ENCODE measurements at places on chromosomes 16 and 17.

GRCh38 chr17:2977157-2977556 is 86.2 kb downstream of the OR1D5 start:
- no peak for DNase-seq

GRCh38 chr16:71540-72401 is 660 bp downstream of the RHBDF1 start:
- DNase-seq = peak; percentile 82

DNA sequence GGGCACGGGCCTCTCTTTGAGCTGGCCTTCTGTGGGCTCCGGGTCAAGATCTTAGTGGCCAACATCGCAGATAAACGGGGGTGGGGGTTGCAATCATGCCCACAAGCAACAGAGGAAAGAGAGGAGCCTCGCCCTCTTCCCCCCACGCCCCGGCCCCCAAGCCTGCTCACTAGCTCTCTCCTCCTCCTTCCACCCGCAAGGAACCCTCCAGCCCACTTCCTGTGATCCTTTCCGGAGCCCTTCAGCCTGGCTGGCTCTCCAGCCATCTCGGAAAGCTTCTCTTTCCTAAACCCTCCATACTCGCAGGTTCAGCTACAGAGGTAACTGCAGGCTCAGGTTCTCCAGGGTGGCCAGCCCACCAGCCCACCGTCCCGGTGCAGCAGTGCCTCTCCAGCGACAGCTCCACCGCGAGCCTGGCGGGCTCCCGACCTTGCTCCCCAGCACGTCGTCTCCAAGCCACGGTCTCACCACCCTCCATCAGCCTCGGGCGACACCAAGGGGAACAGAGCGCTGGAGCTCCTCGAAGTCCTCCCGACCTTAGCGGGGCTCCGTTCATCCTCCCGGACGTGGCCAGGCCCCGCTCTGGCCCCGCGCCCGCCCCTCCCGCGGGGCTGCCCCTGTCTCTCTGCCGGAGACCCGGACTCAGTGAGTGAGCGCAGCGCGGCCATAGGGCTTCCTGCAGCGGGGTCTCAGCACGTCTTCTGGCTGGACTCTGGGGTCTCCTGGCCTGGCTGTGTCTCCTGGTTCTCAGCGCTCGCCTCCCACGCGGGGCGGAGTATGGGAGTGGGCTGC is 12.9 kb upstream of the ODF4 start:
- DNase-seq = peak; percentile 64

- no peak for DNase-seq
Observed at GRCh38 chr17:29357821-29358232, 32.3 kb upstream of the TAOK1 start.

DNA sequence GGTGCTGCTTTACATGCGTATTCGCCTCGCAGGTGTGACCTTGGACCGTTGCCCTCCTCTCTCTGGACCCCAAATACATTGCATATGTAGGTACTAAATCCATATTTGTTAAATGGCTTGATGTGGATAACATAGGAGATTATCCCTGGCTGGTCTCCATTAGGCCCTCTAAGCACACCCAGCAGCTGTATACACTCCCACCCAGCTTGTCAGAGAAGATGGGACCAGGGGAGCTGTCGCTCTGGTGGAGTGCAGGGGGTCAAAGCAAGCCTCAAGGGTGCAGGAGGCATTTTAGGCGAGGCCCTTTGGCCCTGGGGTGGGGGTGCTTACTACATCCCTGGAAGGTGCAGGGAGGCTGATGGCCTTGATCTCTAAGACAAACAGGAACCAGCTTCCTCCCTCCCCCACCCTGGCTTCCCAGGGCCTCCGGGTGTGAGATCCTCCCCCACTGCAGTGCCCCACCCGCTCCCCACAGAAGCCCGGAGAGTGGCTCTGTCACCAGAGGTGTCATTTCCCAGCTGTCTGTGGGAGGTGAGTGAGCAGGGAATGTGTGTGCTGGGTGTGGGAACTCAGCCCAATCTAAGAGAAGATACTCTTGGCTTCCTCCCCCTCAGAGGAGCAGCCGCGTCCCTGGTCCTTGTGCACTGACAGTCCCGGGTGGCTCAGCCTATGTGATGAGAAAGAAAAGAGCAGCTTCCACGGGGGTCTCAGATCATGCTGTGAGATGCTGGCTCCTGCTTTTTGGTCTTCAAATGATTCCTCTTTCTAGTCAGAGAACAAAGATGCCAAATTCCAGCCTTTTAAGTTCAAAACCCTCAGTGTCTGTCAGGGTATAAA is 1.4 kb upstream of the VAMP2 start:
- DNase-seq = peak; percentile 87

DNA sequence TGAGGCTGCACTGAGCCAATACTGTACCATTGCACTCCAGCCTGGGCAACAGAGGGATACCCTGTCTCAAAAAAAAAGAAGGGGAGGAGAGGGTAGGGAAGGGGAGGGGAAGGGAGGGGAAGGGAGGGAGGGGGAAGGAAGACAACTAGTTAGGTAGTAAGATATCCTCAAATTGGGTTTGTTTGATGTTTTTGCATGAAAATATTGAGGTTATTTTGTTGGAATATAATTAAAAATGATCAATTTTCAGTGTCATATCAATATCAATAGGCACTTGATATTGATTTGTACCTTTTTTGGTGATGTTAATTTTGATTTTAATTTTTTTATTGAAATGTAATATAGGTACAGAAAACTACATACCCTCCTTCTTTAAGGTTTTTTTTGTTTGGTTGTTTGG is 16.6 kb upstream of the PDP2 start:
- no peak for DNase-seq

GRCh38 chr16:23521965-23522364 is 11.7 kb upstream of the GGA2 start:
- DNase-seq = no peak

GRCh38 chr16:4976079-4976478 is 17.9 kb downstream of the SEC14L5 start:
- DNase-seq = no peak

GRCh38 chr17:32634167-32634566 is 147.4 kb downstream of the CDK5R1 start:
- no peak for DNase-seq

DNA sequence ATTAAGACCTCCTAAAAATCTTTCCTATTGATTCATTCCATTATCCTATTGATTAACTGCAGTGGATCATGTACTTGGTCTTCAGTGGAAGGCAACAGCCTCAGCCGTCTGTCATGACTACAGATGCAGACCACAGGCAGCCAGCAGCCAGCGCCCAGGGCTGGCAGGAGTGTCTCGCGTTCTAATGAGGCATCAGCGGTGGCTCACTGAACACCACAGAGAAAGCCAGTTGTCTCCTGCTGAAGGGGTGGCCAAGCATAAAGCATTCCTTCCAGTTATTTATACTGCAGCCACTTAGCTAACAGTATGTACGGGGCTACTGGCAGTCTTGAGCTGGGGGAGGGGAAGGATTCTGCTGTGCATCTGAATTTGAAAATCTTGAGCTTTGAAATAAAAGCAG is 214.3 kb downstream of the IRX3 start:
- DNase-seq = no peak

- DNase-seq = peak; percentile 52
Observed at GRCh38 chr17:1231456-1231855, 38.8 kb upstream of the BHLHA9 start.

- peak; percentile 76 for DNase-seq
Observed at GRCh38 chr17:19386051-19386929, 700 bp downstream of the MFAP4 start.

- DNase-seq = peak; percentile 76
Observed at GRCh38 chr17:79294459-79295071, 219.9 kb downstream of the ENGASE start.

DNA sequence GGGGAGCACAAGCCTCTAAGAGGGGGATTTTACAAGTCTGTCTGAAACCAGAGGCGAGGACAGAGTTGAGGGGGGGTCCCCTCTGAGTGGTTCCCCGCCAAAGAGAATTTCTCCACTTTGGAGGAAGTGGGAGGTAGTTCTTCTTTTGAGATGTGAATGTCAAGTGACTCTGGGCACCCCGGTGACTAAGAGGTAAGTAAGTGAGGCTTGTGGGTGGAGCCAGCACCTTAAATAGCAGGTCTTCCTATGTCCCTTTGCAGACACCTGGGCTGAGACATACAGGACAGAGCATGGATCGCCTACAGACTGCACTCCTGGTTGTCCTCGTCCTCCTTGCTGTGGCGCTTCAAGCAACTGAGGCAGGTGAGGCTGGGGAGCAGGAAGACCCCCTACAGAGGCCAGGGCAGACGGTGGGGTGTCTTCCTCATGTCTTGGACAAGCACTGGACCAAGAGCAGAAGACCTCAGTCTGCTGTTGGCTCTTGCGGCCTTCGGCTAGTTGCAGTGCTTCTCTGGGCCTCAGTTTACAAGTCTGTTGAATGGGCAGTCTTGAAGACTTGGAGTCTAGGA is at the start of gene CCL22:
TSS of gene CCL22 (plus strand) at position 257 of the 569 bp plus-strand sequence. CDS start at position 291, 34 bp downstream.
- DNase-seq = no peak

- DNase-seq = no peak
Observed at GRCh38 chr17:46047856-46048255, 48.8 kb downstream of the STH start.

- DNase-seq = no peak
Observed at GRCh38 chr17:13940858-13941665, 128.2 kb upstream of the COX10 start.

DNA sequence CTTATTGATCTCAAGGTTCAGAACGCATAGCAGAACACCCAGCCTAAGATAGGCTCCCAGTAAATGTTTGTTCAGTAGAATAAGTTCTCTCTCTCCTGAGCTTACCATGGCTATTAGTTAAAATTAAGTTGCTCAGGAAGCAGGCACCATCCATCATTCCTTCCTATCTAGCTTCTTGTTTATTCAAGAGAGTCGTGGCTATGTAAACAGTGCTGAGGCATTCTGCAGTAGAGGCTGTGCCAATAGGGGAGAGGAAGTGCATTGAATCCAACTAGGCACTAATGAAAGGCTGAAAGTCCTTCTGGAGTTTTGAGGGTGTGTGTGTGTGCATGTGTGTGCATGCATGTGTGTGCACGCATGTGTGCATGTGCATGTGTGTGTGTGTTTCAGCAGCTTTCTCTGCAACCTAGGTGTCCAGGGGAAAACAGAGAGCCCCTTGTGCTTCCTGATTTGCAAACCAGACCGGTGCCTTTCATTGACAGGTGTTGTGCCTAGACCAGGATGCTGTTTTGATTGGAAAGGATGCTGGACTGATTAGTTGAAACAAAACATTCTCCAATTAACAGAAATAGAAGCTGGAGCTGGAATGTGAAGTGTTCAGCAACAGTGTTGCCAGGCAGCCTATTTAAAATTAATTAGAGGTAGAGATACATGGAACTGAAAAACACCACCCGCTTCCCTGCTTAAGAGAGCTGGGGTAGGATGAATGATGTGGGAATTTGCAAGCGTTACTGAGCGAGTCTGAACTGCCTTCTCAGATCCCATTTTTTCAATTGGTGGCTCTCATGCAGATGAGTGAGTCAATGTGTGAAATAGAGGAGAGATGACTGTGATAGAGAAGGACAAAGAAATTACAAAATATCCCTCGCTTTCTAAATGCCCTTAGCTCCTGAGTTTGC is 103.3 kb upstream of the CLEC3A start:
- DNase-seq = no peak

DNA sequence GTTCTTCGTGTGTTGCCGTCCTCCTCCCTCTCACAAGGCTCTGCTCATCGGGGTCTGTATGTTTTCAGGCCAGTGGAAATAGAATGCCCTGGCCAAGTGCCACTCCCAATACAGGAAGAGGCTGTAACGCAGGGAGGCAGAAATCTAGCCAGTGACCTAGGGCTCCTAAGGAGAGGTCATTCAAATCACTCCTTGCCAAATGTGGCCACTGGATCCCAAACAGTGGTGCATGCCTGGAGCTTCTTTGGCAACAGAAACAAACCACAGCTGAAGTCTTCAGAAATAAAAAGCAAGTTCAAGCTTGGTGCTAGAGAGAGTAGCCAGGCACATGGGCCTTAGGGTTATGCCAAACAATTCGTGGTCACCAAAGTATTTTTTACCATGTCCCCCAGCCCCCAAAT is 66.1 kb downstream of the SMG6 start:
- DNase-seq = peak; percentile 50

GRCh38 chr16:78500659-78501270 is 401.3 kb downstream of the WWOX start:
- no peak for DNase-seq

DNA sequence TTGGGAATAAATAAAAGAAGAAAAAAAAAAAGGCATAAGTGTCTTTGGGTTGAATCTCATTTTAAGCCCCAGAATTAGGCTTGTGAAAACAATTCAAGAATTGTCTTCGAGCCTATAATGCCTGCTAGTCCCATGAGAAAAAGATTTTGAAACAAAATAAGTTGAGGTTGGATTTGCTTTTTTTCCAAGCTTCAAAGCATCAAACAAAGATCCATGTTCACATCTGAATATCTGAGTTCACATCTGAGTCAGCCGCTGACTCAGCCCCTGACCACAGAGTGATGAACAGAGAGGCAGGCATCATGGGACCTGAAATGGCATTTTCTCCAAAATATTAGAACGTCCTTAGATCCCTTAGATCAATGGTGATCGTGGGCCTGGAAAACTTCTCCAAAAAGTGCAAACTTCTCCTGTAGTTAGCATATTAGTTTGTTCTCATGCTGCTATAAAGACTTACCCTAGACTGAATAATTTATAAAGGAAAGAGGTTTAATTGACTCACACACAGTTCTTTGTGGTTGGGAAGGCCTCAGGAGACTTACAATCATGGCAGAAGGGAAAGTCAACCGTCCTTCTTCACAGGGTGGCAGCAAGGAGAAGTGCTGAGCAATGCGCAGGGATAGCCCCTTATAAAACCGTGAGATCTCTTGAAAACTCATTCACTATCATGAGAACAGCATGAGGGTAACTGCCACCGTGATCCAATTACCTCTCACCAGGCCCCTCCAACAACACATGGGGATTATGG is 294.6 kb upstream of the HSBP1 start:
- no peak for DNase-seq

GRCh38 chr16:82732461-82732860 is 105.7 kb downstream of the CDH13 start:
- no peak for DNase-seq

DNA sequence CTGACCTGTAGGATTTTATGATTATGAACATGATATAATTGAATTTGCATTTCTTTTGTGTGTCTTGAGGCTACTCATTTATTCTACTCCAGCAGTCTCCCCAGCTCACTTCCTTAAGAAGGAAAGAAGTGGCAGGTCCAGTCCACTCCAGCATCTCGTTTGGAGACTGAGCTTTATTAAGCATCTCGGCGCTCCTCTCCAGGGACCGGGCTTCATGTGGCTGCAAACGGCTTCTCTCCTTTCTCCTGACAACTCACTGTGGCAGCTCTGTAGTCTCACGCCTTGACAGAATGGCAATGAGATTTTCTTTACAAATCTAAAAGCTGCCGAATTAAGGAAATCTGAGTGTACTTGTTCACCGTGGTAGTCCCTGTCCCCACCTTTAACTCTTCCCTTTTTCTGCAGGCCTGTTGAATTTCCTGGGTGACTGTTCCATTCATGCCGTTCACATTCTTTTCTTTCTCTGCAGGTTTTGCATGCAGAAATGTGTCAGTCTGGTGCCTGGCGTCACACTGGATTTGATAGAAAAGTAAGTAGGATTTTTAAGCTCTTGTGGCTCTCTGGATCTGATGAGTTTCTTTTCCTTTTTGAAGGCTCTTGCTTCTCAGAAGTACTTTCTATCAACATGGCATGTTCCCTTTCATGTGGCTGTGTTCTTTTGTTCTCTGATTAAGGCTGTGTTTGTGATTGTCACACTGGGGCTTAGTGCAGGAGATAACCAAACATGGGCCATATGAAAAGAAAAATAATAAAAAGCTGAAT is 200.5 kb upstream of the CHMP6 start:
- DNase-seq = no peak

- peak; percentile 42 for DNase-seq
Observed at GRCh38 chr17:60390925-60391470, 935 bp downstream of the USP32 start.

GRCh38 chr16:66682271-66682670 is 14.3 kb downstream of the CMTM4 start:
- DNase-seq = no peak

Measured in left ventricle myocardium superior (tissue), 1 donor.